ENCODE measurements at places on chromosomes 1 and 21.

GRCh38 chr1:205920159-205920558 lies 23.1 kb downstream of the SLC26A9 start:
- DNase-seq, result no peak

GRCh38 chr1:30358500-30358899 lies 364.9 kb downstream of the MATN1 start:
- DNase-seq, result no peak

- DNase-seq, result no peak
These were observed 558 bp downstream of the USP1 start for GRCh38 chr1:62437273-62437940.

DNA sequence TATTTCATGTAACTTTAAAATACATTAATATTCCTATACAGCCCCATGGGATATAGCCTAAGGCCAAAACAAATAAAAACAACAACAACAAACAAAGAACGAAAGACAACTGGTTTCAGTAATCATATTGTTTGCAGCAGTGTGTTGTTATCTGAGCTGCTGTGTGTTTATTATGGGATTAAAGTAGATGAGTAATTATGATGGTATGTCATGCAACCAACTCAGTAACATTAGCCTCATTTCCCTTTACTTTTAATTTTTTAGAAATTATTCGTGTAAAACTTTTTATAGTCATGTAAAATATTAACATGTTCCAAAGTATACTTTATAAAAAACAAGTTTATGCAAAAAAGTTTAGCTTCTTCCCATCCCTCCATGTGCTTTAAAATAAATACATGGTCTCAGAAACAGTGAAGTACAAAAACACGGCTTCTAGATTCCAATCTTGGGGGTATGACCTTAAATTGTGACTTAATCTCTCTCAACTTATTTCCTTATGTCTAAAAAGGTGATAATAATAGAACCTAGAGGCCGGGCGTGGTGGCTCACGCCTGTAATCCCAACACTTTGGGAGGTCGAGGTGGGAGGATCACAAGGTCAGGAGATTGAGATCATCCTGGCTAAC lies 176.1 kb downstream of the SLC45A1 start:
- DNase-seq, result no peak

GRCh38 chr1:159005676-159006075 lies 4.0 kb upstream of the IFI16 start:
- DNase-seq, result no peak

DNA sequence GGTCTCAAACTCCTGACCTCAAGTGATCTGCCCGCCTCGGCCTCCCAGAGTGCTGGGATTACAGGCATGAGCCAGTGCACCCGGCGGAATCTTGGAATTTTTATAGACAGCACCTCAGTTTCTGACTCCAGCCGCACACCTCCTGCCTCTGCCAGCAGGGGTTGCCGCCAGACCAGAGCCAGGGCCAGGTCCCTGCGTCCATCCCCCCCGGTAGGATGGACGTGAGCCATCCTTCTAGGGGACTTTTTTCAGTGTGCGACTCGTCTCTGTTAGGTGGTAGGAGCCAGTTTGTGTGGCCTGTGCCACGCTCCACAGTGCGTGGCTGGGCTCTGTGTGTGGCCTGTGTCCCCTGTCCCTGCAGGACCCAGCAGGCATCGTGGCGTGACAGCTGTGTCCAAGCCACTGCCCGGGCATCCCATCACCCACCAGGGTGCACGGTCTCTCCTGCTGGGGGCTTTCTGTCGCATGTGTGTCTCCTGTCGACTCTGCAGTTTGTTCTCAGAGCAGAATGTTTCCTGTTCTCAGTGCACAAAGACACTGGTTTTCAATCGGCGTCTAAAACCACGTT lies 15.6 kb downstream of the CSTB start:
- no peak for DNase-seq

DNA sequence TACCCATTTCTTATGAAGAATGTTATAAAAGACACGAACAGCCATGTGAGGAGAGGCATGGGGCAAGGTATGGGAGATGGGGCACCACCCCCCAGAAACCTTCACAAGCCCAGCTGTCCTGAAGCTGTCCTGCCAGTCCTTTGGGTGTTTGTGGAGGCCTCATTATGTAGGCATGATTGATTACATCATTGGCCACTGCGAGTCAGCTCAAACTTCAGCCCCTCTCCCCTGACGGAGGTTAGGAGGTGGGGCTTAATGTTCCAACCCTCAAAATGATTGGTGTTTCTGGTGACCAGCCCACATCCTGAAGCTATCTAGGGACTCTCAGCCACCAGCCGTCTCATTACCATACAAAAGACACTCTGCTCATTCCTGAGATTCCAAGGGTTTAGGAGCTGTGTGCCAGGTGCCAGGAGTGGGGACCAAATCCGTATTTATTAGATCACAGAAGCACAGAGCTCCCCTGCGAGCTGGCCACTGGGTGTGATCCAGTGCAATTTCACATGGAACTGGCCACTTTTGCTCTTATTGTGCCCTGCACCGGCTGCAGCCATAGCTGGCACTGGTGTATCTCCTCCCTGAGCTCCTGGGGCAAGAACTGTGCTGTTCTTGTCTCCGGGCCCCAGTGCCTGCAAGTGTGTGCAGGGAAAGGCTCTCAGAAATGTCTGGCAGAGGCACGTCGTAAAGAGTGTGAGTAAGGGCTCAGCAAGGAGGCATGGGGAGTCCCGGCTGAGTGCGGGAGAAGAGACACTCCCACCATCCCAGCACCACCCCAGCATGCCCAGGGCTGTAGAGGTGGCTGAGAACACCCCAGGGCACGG lies 10.5 kb downstream of the KIAA1614 start:
- no peak for DNase-seq

DNA sequence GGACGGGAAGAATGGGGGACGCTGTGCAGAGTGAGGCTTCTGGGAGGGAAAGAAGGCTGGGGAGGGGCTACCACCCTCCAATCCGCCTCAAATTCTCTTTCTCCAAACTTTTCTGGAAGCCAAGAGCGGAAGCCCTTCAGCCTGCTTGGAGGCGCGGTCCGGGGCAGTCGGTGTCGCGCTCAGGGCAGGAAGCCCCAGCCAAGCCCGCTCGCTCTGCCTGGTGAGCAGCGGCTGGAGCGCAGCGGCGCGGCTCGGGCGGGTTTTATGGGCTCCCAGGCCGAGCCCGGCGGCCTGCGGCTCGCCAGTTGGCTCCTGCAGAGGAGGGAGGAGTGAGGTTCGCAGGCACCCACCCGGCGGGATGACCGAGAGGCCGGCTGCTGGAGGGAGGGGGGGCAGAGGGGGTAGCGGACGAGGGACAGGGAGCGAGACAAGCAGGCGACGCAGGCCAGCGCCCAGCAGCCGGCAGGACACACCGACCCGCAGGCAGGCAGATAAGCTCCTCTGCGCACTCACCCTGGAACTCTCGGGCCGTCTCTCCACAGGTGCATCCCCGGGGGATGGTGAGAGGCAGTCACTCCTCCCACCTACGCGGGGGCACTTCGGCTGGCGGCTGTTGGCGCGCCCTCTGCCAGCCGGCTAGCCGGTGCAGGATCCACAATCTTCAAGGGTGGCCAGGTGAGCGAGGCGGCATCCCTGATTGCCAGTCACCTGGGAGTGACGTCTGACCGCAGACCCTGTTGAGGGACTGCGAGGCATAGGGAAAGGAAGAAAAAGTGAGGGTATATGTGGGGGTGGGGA lies at the start of gene AVPR1B:
Gene AVPR1B (minus strand): TSS at position 238 of the 798 bp plus-strand sequence. CDS start 498 bp downstream, outside the sequence.
- DNase-seq, result no peak

DNA sequence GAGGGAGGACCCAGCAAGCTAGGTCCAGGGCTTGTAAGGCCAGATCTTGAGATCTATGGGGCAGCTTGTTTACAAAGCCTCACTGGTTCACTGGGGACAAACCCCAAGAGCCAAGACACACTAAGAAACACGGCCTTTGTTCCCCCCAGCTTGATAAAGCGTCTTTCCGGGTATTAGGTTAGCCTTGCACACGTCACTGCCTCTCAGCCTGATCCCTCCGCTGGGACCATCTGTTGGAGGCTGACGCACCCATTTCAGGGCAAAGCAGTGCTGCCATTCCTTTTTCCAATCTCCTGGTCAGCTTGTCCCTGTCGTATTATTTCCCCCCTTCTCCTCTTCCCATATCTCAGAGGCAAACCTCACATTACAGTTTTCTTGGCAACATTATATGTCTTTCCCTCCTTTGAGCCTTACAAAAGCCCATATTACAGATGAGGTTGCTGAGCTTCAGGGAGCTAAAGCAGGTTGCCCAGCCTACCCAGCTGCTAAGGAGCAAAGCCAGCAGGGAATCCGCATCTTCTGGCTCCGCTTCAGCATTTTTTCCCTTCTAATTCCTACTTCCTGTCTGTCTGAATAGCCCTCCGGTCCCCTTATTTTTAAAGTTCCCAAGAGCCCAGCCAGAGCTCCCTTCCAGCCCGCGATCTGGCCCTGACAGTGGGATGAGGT lies 4.1 kb downstream of the HEYL start:
- DNase-seq, result no peak
